SK-N-SH (cell line): ENCODE measurements at places on chromosomes 7 and 10. TPM values are rescaled to one million over a fixed set of nuclear protein-coding genes. Genes with fewer than 3 reads are reported as not detected.
A peak's percentile ranks its signal among the peaks of the same experiment; 100 is the strongest.

- H3K4me3 ChIP-seq: no peak overlapping the region
- H3K36me3 ChIP-seq: no peaks in the 10 kb centered on the region
- H3K27ac ChIP-seq: no peak overlapping the region
- DNase-seq: peak; percentile 39
Observed at GRCh38 chr7:25720427-25720826, 431.6 kb upstream of the NFE2L3 start.

Gene CPEB3
- polyA plus RNA-seq: 0.36 TPM in 2 replicates

GRCh38 chr7:13850185-13850752, 139.2 kb downstream of the ETV1 start:
- peak; percentile 25 for DNase-seq
- no peaks in the 10 kb centered on the region for H3K36me3 ChIP-seq
- H3K4me1 ChIP-seq: peaks cover 26% of the 10 kb centered on the region
- H3K27me3 ChIP-seq: no peaks in the 10 kb centered on the region
- H3K4me3 ChIP-seq: peak overlapping the region; percentile 3; the same call in 1 of the 2 replicates

DNA sequence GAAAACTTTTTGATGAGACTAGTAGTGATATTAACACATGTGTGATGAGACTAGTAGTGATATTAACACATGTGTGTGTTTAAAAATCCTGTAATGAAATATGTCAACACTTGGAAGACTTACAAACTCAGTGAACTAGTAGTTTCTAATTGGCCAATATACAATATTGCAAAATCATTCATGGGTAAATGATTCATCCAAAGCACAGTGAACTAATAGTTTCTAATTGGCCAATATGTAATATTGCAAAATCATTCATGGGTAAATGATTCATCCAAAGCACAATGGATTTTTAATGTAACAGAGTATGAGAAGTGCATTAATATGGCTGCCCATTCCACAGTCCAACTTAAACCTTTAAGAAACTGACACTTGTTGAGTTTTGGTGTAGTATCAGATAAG, 77.8 kb downstream of the ATAD1 start:
- DNase-seq: no peak
- no peaks in the 10 kb centered on the region for H3K4me1 ChIP-seq
- H3K27ac ChIP-seq: no peak overlapping the region
- H3K36me3 ChIP-seq: peaks cover under 1% of the 10 kb centered on the region; the same call in 1 of the 2 replicates
- no peak overlapping the region for H3K4me3 ChIP-seq
- no peaks in the 10 kb centered on the region for H3K27me3 ChIP-seq

Gene NOBOX
- polyA plus RNA-seq: not detected in 2 replicates

Gene ZNF425
- 1.4 and 1.6 TPM in 2 replicates for polyA plus RNA-seq

- no peaks in the 10 kb centered on the region for H3K4me1 ChIP-seq
- H3K4me3 ChIP-seq: no peak overlapping the region
- no peaks in the 10 kb centered on the region for H3K27me3 ChIP-seq
Observed at GRCh38 chr10:18689498-18689897, 30.3 kb downstream of the ARL5B start.

Gene FGL2
- polyA plus RNA-seq: not detected in 2 replicates

Gene RADIL
- 3.5 and 4.3 TPM in 2 replicates for polyA plus RNA-seq

GRCh38 chr7:158779061-158780000, 50.0 kb downstream of the ESYT2 start:
- no peaks in the 10 kb centered on the region for H3K27me3 ChIP-seq
- H3K27ac ChIP-seq: no peak overlapping the region
- H3K4me3 ChIP-seq: no peak overlapping the region
- peaks cover 51% of the 10 kb centered on the region for H3K36me3 ChIP-seq
- peaks cover 7% of the 10 kb centered on the region; the same call in 1 of the 2 replicates for H3K4me1 ChIP-seq
- no peak for DNase-seq

Gene FAM24B
- 8.8 and 9.2 TPM in 2 replicates for polyA plus RNA-seq

Gene MOGAT3
- not detected in 2 replicates for polyA plus RNA-seq

Gene FGF8
- 0.34 TPM in 1 of 2 replicates, not detected in the other for polyA plus RNA-seq

GRCh38 chr10:1287971-1288401, 231.8 kb downstream of the WDR37 start:
- H3K4me1 ChIP-seq: no peaks in the 10 kb centered on the region
- peak overlapping the region; percentile 100 for H3K27ac ChIP-seq
- no peak overlapping the region for H3K4me3 ChIP-seq
- DNase-seq: peak; percentile 52
- no peaks in the 10 kb centered on the region for H3K27me3 ChIP-seq

Gene PCDH15
- polyA plus RNA-seq: 0.03 and 0.08 TPM in 2 replicates

GRCh38 chr7:128458956-128459355, 3.3 kb downstream of the HILPDA start:
- DNase-seq: no peak
- H3K36me3 ChIP-seq: peaks cover 9% of the 10 kb centered on the region
- H3K27me3 ChIP-seq: no peaks in the 10 kb centered on the region

DNA sequence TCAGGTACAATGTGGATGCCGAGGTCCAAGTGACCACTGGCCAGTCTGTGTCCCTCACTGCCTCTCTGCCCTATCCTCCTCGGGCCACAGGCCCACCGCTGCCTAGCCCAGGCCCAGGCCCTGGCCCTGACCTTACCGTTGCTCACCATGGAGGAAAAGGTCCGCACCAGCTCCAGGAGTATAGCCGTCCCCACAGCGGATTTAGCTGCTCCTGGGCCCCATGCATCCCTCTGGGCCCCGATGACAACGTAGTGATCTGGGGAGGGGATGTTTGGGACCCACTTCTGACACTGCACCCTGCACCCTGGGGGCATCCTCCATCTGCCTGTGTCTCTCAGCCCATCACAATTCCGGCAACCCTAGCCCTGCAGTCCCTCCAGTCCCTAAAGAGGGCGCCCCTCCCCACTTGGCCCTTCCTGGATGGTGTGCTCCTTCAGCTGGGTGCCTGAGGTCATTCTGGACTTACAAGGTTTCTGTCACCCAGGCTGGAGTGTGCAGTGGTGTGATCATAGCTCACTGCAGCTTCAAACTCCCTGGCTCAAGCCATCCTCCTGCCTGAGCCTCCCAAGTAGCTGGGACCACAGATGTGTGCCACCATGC, 12.1 kb downstream of the TFR2 start:
- H3K27ac ChIP-seq: no peak overlapping the region
- DNase-seq: peak; percentile 86
- peaks cover 16% of the 10 kb centered on the region; the same call in 1 of the 2 replicates for H3K4me1 ChIP-seq
- H3K36me3 ChIP-seq: no peaks in the 10 kb centered on the region
- H3K27me3 ChIP-seq: no peaks in the 10 kb centered on the region

- no peak overlapping the region for H3K27ac ChIP-seq
- no peaks in the 10 kb centered on the region for H3K27me3 ChIP-seq
- no peaks in the 10 kb centered on the region for H3K36me3 ChIP-seq
- DNase-seq: no peak
- no peaks in the 10 kb centered on the region for H3K4me1 ChIP-seq
Observed at GRCh38 chr7:148371280-148371937, 219.2 kb upstream of the C7orf33 start.

DNA sequence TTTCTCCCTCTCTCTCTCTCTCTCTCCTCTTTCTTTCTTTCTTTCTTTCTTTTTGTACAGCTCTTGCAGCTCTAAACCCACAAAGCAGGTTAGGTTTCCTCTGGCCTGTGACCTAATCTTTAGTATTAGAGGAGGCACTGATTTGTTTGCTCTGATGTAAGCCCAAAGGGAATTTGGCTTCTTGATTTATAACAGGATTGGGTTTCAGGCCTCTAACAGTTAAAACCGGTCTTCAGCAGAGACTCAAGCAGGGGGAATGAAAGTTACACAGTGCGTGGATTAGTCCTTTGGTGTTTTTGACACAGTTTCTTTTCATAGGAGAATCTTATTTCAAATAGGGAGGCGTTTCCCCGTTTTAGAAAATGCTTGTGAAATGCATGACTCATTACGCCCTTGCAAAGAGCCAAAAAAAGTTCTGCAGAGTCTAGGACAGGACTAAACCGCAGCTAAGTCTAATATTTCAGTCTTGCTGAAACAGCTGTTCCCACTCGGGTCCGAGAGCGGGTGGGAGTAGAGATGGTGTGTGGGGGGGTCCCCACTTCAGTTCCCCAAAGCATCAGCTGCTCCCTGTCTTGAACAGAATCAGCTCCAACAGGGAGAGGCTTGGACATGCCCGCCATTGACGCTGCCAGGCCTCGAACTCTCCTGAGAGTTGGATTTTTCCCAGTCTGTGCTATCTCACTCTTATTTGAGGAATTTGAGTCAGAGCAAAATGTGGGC, 296.5 kb upstream of the PITRM1 start:
- H3K4me1 ChIP-seq: peaks cover 28% of the 10 kb centered on the region
- no peaks in the 10 kb centered on the region for H3K27me3 ChIP-seq
- no peaks in the 10 kb centered on the region for H3K36me3 ChIP-seq
- no peak overlapping the region for H3K4me3 ChIP-seq

GRCh38 chr7:47492716-47493325, 89.1 kb downstream of the TNS3 start:
- no peaks in the 10 kb centered on the region for H3K27me3 ChIP-seq
- DNase-seq: no peak
- peaks cover 22% of the 10 kb centered on the region; the same call in 1 of the 2 replicates for H3K36me3 ChIP-seq
- H3K27ac ChIP-seq: no peak overlapping the region

- peak overlapping the region; percentile 55; the same call in 1 of the 2 replicates for H3K27ac ChIP-seq
- DNase-seq: peak; percentile 52
- peaks cover 19% of the 10 kb centered on the region; the same call in 1 of the 2 replicates for H3K4me1 ChIP-seq
- H3K27me3 ChIP-seq: no peaks in the 10 kb centered on the region
Observed at GRCh38 chr7:66140924-66141323, 26.3 kb downstream of the CRCP start.

DNA sequence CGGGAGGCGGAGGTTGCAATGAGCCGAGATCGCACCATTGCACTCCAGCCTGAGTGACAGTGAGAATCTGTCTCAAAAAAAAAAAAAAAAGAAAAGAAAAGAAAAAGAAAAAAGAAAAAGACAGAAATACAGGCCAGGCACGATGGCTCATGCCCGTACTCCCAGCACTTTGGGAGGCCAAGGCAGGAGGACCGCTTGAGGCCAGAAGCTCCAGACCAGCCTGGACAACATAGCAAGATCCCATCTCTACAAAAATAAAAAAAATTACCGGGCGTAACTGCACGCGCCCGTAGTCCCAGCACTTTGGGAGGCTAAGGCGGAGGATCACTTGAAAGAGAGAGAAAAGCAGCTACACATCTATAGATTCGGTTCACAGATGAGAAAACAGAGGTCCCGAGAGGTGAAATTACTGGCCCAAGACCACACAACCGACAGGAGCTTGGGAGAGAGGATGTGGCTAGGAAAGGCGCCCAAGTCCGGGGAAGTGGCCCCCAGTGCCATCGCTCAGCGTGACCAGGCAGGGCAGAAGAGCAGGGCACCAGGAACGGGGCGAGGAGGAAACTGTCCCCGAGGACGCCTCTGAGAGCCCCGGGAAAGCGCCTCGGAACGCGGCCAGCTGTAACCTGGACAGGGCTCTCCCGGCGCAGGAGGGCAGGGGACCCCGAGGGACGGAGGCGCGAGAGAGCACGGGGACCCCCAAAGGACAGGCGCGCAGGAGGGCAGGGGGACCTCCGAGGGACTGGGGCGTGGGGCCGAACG, 612 bp downstream of the SNX8 start:
- H3K27ac ChIP-seq: peak overlapping the region; percentile 22
- DNase-seq: no peak
- no peaks in the 10 kb centered on the region for H3K36me3 ChIP-seq
- no peaks in the 10 kb centered on the region for H3K4me1 ChIP-seq

- H3K27me3 ChIP-seq: no peaks in the 10 kb centered on the region
- H3K4me3 ChIP-seq: no peak overlapping the region
- H3K4me1 ChIP-seq: no peaks in the 10 kb centered on the region
- no peak overlapping the region for H3K27ac ChIP-seq
- no peaks in the 10 kb centered on the region for H3K36me3 ChIP-seq
Observed at GRCh38 chr10:80924063-80924952, 386.6 kb downstream of the SH2D4B start.

DNA sequence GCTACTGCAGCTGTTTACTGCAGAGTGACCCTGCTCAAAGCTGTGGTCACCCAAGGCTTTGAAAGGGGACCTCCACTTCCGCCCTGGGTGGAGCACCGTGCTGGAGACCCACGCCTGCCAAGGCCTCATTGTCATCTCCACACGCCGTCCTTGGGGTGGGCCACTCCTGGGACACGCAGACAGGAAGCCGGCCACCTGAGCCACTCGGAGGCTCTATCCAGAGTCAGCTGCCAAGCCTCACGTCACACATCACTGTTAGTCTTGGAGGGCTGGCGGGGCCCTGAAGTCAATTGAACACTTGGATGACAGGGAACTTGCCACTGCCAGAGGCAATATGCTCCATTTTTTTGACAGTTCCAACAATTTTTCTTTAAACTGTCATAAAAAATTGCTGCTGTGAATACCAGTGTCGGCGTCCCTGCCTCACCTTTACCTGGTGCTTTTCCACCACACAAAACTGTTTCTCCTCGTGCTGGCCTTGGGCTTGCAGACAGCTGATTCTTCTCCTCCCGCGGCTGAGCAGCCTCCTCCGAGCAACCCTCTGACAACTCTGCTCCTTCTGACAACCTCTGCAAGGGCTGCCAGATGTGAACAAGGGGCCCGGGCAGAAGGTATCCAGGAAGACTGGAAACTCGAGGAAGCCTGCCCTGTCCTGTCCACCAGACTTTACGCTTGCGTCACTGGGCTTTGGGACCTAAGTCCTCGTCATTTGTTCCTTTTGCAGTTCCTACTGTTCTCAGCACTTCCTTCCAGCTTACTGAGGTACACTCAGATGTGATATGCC, 81.9 kb downstream of the EGFR start:
- H3K27me3 ChIP-seq: no peaks in the 10 kb centered on the region
- no peak overlapping the region for H3K27ac ChIP-seq
- no peak for DNase-seq
- peaks cover 34% of the 10 kb centered on the region for H3K4me1 ChIP-seq

GRCh38 chr7:388023-388960, 98.3 kb downstream of the FOXL3 start:
- H3K4me3 ChIP-seq: no peak overlapping the region
- H3K36me3 ChIP-seq: no peaks in the 10 kb centered on the region
- DNase-seq: no peak

Gene PNLIPRP3
- not detected in 2 replicates for polyA plus RNA-seq

Gene AGAP4
- 17.6 and 21.9 TPM in 2 replicates for polyA plus RNA-seq

DNA sequence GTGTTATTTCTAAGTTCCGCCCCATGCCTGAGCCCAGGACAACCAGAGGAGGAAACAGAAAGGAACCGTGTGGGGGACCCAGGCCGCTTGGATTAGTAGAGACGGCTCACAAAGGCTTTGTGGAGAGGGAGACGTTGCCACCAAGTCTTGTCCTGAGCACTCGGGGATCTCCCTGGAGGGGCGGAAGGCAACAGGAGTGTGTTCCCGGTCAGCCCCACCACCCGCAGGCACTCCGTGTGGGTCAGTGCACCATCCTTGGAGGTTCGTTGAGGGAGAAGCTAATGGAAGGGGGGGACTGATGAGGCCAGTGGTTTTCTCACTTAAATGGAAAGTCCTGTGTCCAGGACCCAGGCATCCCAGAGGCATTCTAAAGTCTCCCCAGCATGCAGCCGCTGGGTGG, 26.7 kb upstream of the EN2 start:
- H3K27ac ChIP-seq: no peak overlapping the region
- H3K4me1 ChIP-seq: no peaks in the 10 kb centered on the region
- H3K36me3 ChIP-seq: no peaks in the 10 kb centered on the region
- no peak overlapping the region for H3K4me3 ChIP-seq
- peaks cover 83% of the 10 kb centered on the region for H3K27me3 ChIP-seq
- DNase-seq: no peak

- no peak overlapping the region for H3K4me3 ChIP-seq
- H3K27me3 ChIP-seq: no peaks in the 10 kb centered on the region
- H3K4me1 ChIP-seq: no peaks in the 10 kb centered on the region
- DNase-seq: no peak
- H3K36me3 ChIP-seq: no peaks in the 10 kb centered on the region
Observed at GRCh38 chr10:95485056-95485844, 75.9 kb downstream of the SORBS1 start.

- no peaks in the 10 kb centered on the region for H3K36me3 ChIP-seq
- DNase-seq: no peak
- H3K27ac ChIP-seq: no peak overlapping the region; the same call in 1 of the 2 replicates
- H3K4me1 ChIP-seq: peaks cover 23% of the 10 kb centered on the region; the same call in 1 of the 2 replicates
Observed at GRCh38 chr10:102769375-102770107, 25.8 kb downstream of the WBP1L start.

- H3K4me1 ChIP-seq: peaks cover 4% of the 10 kb centered on the region
- H3K36me3 ChIP-seq: no peaks in the 10 kb centered on the region
- no peak overlapping the region for H3K27ac ChIP-seq
- DNase-seq: peak; percentile 30
- H3K4me3 ChIP-seq: no peak overlapping the region
Observed at GRCh38 chr7:87448388-87448787, 27.1 kb downstream of the ABCB4 start.
